Stimulated activated CD4-positive, alpha-beta T cell treated with anti-CD3 and anti-CD28 coated beads, TNF-alpha, amount 100 ng/mL, for 1 hour (primary cell): ENCODE measurements at places on chromosomes 1 and 21.

- no peak for DNase-seq
Observed at GRCh38 chr21:44790368-44790767, 11.3 kb downstream of the UBE2G2 start.

DNA sequence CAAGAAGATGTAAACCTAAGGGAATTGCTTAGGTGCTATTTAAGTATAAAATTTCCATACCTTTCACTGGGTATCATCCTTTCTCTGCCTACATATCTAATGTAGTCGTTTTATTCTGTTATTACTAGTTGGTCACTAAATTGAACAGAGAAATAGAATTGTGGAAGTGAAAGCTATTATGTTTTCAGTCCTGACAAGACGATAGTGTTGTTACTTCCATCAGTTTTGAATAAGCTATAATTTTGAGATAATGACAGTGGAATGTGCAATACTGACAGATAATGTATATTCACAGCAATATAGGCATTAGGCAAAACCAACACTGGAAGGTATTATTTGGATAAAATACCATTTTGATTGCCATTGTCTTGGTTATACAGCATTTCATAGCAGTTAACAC, 181.8 kb downstream of the ADGRL2 start:
- no peak for DNase-seq

GRCh38 chr1:185328255-185328654, 11.2 kb upstream of the IVNS1ABP start:
- DNase-seq, result no peak

DNA sequence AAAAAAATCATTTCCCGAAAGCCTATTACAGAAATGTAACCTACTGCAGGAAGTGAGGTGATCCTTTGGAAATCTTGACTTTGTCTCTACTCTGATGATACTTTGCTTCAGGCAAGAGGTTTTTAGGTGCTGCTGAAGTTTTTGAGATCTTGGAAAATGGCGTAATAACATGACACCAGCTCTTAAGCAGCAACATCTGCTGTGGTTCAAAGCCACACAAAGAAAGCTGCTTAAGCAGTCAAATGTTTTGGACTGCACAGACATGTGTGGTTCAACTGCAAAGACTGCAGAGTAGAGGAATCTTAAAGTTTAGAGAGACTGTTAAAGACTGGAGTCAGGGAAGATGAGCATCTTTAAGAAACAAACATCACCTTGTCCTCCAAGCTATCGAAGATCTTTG, 139.0 kb downstream of the RASAL2 start:
- DNase-seq, result no peak

DNA sequence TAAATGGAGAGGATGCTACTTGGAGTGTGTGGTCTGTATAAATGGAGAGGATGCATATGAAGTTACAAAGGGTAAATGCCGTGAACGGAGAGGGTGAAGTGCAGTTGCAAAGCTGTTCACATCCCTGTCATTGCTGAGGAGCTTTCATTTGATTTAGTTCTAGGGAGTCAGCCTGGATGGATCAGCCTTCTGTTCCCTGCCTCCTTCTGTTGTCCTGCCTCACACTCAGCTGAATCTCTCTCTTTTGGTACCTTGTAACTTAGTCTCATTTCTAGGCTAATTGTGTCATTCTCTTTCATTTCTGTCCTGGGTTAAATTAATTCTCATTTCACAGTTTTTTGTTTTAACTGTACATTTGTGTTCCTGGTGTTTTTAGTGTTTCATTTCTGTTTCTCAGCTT, 133.2 kb upstream of the COL6A1 start:
- DNase-seq, result no peak

DNA sequence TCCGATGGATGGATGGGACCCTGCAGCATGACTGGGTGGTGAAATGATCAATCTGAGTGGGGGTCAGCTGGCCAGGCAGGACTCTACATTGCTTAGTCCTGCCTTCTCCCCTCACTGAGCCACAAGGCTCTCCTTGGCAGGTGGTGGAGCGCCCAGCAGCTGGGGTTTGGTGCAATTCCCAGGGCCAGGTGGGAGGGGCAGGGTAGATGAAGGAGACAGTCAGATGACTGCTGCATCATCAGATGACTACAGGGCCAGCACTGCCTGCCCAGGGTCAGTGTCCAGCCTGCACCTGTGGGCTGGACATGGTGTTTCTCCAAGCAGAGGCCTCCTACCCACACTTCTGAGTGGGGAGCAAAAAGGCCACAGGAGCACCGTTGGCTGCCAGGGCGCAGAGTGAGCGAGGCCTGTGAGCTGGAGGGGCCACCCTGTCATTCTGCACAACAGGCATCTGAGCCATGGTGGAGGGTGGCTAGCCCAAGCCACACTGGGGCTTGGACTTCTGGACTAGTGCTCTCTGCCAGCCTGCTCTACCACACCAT, 103.9 kb upstream of the EDN2 start:
- DNase-seq, result no peak

DNA sequence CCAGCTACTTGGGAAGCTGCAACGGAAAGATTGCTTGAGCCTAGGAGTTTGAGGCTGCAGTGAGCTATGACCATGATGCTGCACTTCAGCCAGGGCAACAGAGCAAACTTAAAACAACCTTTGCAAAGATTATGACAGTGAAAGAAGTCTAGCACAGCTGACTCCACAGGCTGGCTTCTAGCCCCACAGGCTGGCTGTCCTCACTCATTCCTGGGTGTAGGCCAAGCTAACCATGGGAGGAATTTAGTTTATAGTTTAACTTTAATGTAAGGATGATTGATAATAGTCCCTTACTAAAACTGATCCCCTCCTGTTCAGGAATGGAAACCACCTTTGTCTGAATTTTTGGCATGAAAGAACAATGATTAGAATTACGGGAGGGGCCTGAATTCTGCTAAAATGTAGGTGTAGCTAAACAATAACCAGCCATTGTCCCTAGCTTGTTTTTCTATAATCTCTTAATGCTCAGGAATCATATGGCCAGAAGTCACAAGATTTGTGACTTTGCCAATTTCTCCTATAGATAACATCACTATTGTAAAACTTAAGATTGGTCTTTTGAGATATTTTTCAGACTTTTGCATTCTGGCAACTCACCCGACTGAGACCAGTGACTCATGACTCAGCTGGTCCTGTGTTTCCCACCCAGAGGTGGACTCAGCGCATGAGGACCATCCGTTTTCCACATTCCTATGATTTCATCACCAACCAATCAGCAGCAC, 28.1 kb upstream of the SGIP1 start:
- no peak for DNase-seq

DNA sequence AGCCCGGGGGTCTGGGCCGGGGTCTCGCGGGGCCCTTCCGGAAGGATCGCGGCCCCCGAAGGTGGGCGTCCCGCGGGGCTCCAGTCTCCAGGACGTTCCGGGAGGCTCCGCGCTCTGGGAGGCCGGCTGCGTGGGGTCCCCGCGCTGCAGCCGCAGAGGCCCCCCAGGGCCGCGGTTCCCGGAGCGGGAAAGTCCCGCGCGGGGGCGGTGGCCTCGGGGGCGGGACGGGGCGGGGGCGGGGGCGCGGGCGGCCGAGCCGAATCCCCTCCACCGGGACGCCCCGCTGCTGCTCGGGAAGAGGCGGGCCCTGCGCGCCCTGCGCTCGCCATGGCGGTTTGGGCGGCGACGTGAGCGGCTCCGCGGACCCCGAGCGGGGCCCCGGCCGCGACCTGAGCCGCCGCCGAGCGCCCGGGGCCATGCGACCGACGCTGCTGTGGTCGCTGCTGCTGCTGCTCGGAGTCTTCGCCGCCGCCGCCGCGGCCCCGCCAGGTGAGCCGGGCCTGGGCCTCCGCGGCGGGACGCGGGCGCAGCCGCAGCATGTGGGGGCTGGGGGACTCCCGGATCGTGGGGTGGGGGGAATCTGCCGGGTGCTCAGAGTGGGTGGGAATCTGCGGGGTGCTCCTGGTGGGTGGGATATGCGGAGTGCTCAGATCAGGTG, at the start of gene IFNGR2:
Gene IFNGR2 (plus strand): TSS at position 286 of the 658 bp plus-strand sequence. CDS start 131 bp downstream, at position 417.
- peak; percentile 44 for DNase-seq

DNA sequence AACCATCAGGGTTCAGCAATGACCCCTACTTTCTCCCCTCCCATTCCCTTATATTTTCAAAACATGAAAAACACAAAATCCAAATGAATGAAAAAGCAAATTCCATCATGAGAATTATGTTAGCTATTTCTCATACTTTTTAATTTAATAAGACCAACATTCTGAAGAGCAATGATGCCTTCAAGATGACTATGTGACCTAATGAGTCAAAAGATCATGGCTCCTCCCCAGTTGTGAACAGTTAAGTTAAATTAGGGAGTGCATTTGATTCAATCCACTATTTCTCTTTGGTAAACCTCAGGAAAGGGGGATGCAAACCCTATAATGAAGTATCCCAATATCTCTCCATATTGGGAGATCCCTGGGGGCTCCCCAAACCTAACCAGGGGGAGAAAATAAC, 36.5 kb downstream of the PUM1 start:
- DNase-seq, result no peak

DNA sequence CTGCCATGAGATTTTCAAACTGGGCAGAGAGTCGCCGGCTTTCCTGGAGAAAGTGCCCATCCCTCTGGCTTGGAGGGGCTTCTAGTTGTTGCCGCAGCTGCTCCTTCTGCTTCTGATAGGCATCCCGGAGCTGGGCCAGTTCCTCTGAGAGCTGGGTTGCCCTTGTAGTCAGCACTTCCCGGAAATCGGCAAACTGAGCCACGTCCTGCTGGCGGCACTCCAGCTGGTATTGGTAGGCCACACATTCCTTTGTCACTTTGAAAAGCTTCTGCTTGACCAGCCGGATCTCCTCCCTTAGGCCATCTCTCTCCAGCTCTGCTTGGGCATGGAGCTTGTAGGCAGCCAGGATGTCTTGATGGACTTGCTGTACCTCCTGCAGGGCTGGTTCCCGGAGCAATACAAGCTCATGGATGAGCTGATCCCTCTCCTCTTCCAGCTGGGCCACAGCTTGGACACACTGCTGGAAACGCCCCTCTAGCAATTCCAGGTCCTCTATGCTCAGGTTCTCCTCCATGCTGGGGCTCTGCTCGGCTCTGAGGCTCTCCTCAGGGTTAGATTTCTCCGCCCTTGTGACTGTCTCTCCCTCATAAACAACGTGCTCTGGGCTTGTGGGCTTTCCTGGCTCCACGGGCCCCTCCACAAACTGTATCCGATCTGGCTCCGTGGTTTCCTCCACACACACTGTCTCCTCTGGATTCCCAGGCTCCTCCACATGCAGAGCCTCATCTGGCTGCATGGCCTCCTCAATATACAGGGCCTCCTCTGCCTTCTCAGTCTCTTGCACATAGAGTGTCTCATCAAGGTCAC, 7.3 kb downstream of the SYNC start:
- no peak for DNase-seq

GRCh38 chr21:26804895-26805609, 40.2 kb downstream of the ADAMTS1 start:
- no peak for DNase-seq

- DNase-seq, result no peak
Observed at GRCh38 chr1:162204129-162204822, 134.8 kb downstream of the NOS1AP start.

DNA sequence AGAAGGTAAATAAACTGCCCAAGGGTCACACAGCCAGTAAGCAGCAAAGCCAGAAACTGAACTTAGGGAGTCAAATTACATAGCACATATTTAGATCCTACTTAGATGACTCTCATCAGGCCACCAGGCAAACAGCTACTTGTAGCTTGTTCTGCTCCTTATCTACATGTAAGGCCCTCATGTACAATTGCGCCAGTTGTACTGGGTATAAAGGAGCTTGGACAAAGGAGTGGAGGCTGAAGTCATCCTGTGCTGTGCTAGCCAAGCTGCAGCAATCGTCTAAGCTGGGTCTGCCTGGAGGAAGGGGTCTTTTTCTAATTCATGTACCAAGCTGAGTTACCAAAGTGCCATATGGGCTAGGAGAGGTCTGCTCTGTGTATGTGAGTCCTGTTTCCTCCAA, 12.8 kb downstream of the ETNK2 start:
- no peak for DNase-seq

DNA sequence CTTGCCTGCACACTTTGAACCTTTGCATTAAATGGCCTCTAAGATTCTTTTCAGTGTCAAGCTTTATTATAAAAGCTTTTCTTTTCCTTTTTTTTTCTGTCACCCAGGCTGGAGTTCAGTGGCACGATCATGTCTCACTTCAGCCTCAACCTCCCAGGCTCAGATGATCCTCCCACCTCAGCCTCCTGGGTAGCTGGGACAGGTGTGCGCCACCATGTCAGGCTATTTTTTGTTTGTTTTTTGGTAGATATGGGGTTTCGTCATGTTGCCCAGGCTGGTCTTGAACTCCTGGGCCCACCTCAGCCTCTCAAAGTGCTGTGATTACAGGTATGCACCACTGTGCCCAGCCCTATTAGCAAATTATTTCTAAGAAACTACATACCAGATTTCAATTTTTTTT, 52.9 kb downstream of the GADD45A start:
- DNase-seq, result no peak

- DNase-seq, result no peak
Observed at GRCh38 chr1:82848043-82848442, 1047.3 kb downstream of the ADGRL2 start.

DNA sequence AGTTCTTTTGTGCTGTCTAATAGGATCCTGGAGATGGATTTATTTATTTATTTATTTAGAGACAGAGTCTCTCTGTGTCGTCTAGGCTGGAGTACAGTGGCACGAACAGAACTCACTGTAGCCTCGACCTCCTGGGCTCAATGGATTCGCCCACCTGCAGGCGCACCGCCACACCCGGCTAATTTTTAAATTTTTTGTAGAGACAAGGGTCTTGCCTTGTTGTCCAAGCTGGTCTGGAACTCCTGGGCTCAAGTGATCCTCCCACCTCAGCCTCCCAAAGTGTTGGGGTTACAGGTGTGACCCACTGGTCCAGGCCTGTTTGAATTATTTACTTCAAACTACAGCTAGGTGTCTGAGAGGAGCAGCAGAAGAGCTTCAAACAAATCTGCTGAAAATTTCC, 9.6 kb upstream of the SPEN start:
- no peak for DNase-seq

GRCh38 chr1:168665975-168666374, 63.0 kb downstream of the DPT start:
- DNase-seq, result no peak

DNA sequence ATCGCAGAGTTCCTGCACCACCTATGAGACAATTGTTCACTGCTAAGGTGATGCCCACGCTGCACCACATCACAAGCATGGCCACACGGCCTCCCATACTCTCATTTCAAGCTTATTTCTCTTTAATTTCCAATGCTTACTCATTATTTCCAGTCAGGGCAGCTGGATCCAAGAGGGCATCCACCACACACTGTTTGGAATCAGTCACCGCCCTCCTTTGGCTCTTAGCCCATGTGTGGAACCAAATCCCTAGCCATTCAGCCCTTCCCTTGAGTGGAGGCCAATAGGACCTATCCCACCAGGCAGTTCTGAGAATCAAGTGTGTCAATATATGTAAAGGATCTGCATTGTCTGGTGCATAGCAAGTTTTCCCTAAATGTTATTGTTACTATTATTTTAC, 26.3 kb upstream of the PALMD start:
- DNase-seq, result no peak

GRCh38 chr21:44579833-44580144, 615 bp downstream of the KRTAP10-5 start:
- DNase-seq, result no peak
